Renal pelvis (tissue), 12 donors: ENCODE measurements at places on chromosomes 13 and 19.

DNA sequence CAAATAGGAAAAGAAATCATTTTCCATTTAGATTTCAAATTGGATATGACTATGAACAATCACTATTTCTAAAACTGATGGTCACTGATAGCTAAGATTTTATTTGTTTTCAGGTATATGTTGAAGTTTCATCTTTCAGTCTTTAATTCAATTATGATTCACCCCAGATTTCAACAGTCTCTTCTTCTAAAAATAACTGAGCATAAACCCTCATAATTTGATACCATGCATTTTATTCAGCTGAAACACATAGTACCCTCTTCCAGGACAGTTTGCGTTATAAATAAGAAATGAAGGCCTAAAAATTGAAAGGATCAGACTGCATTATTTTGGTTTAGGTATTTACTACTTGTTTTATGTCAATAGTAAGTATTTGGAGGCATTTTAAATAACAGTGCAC is 428.5 kb upstream of the NBEA start:
- DNase-seq = no peak

GRCh38 chr13:54110597-54110996 is 1082.0 kb downstream of the OLFM4 start:
- no peak for DNase-seq

DNA sequence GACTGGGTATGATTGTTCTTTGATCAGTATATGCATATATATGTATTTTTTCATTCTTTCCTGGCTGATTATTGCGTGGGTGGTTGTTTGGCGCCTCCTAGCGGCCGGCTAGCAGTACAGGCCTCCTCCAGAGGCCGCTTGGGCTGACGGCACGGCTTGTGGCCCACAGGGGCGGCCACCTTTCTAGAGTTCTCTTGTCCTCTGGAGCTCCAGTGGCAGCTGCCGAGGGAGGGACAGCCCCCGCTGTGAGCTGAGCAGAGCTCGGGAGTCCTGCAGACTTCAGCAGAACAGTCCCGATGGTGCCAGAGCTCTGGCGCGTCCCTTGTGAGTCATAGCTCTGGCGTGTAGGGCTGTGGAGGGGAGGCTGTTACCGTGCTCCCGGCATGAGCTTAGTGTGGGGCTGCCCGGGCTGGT is 22.5 kb upstream of the ZNF429 start:
- DNase-seq = no peak

DNA sequence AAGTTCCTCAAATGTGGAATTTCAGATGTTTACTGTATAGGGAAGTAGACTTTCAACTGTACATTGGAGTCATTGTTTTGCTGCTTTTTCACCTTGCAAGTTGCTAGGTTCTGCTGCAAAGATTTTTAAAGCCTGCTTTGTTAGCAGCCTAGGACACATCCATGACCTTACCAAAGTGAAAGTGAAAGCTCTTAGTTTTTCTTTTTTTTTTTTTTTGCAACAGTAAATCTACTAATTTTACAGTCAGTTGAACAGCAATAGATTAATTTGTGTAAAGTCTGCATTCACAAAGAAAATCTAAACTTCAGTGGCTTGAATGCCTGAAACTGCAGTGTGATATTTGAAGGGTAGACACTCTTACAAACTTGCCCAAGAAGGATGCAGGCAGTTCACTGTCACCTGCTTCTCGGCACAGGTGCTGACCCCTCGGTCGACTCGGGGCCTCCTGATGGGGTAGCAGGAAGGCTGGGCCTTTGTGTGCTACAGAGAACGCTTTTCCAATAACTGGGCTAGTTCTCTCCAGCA is 5.0 kb upstream of the MTIF3 start:
- no peak for DNase-seq

- peak; percentile 46 for DNase-seq
These were observed 112.2 kb downstream of the IER2 start for GRCh38 chr19:13262450-13262849.

- no peak for DNase-seq
These were observed 490.8 kb downstream of the FOXO1 start for GRCh38 chr13:40175639-40176038.

DNA sequence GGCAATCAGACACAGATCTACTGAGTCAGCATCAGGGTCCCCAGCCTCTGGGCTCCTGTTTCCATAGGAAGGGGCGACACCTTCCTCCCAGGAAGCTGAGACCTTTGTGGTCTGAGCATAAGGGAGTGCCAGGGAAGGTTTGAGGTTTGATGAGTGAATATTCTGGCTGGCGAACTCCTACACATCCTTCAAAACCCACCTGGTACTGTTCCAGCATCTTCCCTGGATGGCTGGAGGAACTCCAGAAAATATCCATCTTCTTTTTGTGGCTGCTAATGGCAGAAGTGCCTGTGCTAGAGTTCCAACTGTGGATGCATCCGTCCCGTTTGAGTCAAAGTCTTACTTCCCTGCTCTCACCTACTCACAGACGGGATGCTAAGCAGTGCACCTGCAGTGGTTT is 9.2 kb downstream of the INSL3 start:
- DNase-seq = no peak

GRCh38 chr13:114200399-114200911 is 21.4 kb downstream of the CFAP97D2 start:
- peak; percentile 38 for DNase-seq

DNA sequence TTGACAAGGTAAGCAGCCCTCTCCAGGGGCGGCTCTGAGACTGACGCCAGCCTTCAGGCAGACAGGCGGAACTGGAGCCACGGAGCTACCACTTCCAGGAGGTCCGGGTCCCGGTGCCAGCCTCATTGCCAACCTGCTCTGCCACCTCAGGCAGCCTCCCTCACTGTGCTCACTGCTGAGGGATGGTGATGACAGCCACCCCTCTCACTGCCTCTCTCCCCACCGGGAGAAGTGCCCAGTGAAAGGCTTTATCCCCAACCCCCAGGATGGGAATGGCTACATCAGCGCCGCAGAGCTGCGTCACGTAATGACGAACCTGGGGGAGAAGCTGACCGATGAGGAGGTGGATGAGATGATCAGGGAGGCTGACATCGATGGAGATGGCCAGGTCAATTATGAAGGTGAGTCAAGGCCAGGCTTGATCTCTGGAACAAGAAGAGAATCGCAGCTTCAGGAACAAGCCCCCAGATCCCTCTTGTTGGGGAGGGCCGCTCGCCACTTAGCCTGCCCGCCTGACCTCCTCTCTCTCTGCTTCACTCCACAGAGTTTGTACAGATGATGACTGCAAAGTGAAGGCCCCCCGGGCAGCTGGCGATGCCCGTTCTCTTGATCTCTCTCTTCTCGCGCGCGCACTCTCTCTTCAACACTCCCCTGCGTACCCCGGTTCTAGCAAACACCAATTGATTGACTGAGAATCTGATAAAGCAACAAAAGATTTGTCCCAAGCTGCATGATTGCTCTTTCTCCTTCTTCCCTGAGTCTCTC is 7.6 kb downstream of the CALM3 start:
- DNase-seq = no peak

GRCh38 chr13:30241532-30241931 is 65.8 kb downstream of the KATNAL1 start:
- no peak for DNase-seq

GRCh38 chr19:46579361-46579879 is 21.7 kb upstream of the CALM3 start:
- no peak for DNase-seq

- DNase-seq = no peak
These were observed 6.8 kb downstream of the BIVM start for GRCh38 chr13:102805680-102806079.

DNA sequence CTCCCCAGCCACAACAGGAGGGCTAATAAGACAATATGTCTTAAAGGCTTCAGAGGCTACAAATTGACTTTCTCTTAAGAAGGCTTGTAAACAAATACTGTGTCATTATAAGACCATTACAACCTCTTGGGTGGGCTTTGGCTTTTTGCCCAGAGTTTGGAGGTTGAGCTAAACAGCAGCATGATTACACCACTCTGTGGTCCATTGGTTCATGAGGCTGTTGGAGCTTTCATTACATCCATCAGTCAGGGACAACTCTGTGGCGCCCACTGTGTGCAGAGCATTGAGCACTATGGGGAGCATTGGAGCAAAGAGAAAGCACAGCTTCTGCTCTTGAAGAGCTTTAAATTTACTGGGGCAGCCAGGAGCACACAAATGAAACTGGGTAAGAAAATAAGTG is 75.9 kb downstream of the TNFSF11 start:
- DNase-seq = peak; percentile 42

DNA sequence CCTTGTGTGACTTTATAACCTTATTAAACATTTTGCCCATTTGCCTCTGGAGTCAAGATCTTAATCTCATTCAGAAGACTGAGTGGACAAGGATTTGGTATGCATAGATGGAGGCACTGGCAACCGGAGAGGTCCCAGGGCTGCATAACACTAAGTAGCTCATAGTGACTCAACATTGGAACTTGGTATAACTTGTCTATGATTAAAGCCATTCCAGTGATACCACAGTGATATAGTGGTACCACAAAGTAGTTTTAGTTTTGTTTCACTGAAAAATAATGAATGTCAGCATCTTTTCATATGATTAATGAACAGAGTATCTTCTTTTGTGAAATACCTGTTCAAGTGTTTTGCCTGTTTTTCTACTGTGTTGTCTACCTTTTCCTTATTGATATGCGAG is 26.4 kb downstream of the CDK8 start:
- no peak for DNase-seq

DNA sequence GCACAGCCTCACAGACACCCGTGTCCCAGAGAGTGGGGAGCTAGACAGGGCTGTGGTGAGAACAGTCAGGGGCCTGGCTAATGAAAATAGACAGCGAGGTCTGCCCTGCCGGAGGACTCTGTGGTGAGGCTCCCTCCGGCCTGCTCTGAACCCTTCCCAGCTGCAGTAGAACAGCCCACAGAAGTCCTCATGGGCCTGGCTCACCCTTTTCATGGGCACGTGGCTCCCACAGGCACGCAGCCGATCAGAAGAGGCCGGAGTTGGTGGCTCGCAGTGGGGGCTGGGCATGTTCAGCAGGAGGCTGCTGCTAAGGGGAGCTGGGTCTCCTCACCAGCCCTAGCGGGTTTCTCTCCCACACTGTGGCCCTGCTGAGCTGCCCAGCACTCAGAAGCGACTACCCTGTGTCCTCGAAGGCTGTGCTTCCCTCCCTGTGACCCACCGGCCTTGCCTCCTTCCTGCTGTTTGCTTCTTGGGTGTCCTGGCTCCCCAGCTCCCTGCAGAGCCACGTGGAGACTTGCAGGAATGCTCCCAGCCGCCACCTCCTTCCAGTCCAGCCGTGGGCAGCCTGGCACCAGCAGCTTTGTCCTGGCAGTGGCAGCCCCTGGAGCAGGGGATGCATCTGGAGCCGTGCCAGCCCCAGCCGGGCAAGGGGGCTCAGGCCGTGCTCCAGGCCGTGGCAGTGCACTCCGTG is 138.7 kb downstream of the KDM4B start:
- no peak for DNase-seq

DNA sequence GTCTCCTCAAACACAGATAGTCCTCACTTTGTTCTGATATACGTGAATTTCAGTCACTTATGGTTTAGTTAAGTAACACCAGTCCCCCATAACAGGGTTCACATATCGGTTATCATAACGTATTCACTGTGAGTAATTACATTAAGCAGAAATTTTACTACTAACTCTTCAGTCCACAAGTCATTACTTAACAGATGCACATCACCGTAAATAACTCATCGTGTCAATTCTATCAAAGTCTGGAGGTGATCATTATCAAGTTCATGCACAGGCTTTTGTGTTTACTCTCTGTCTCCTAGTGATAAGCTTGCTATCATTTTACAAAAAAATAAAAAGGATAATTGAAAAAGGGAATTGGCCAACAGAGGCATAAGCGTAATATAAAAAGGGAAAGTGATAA is 287.4 kb upstream of the ATXN8OS start:
- DNase-seq = no peak

GRCh38 chr19:10316229-10317044 is 622 bp upstream of the FDX2 start:
- DNase-seq = no peak

GRCh38 chr13:25295701-25296100 is 5.7 kb upstream of the NUP58 start:
- DNase-seq = no peak

- no peak for DNase-seq
These were observed 43.7 kb downstream of the FOXO1 start for GRCh38 chr13:40622761-40623160.

- no peak for DNase-seq
These were observed 2.3 kb upstream of the ZNF347 start for GRCh38 chr19:53161123-53161522.

- DNase-seq = no peak
These were observed 280.3 kb downstream of the POU4F1 start for GRCh38 chr13:78323040-78323439.

- no peak for DNase-seq
These were observed 49.3 kb upstream of the IL17D start for GRCh38 chr13:20654156-20654555.

- DNase-seq = peak; percentile 54
These were observed 11.9 kb downstream of the SELENOW start for GRCh38 chr19:47790398-47790814.

GRCh38 chr13:96191367-96191766 is 101.5 kb downstream of the HS6ST3 start:
- DNase-seq = no peak

- DNase-seq = no peak
These were observed 13.6 kb upstream of the GALP start for GRCh38 chr19:56162258-56162657.

GRCh38 chr13:65943708-65944107 is 1286.4 kb downstream of the PCDH9 start:
- no peak for DNase-seq

- DNase-seq = no peak
These were observed 693 bp upstream of the TMED1 start for GRCh38 chr19:10836479-10837330.

GRCh38 chr19:49940482-49940791 is 11.1 kb upstream of the NUP62 start:
- DNase-seq = no peak

DNA sequence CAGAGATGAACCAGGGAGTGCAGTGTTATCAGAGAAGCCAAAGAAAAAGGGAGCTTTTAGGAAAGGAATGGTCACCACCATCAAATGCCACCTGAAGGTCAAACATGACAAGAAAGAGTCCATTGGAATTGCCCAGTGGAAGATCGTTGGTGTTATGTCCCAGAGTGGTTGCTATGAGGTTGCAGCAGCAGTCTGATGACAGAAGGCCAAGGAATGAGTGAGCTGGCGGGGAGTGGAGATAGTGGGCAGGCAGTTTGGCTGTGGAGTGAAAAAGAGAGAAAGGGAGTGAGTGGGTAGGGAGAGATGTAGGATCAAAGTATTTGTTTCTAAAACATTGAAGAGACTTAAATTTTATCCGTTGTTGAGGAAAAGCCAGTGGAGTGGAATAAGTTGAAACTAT is 117.4 kb upstream of the WASF3 start:
- DNase-seq = no peak

GRCh38 chr19:18090545-18091216 is 3.9 kb upstream of the IL12RB1 start:
- no peak for DNase-seq
